ENCODE measurements at places on chromosomes 1 and 21.

GRCh38 chr1:31617218-31617915 lies at the start of gene HCRTR1:
TSS of gene HCRTR1 (plus strand) at chr1:31617689. CDS start at chr1:31619193, 1,504 bp downstream.
- DNase-seq: no peak

- no peak for DNase-seq
These were observed 843.2 kb downstream of the AMY1C start for GRCh38 chr1:104592926-104593325.

DNA sequence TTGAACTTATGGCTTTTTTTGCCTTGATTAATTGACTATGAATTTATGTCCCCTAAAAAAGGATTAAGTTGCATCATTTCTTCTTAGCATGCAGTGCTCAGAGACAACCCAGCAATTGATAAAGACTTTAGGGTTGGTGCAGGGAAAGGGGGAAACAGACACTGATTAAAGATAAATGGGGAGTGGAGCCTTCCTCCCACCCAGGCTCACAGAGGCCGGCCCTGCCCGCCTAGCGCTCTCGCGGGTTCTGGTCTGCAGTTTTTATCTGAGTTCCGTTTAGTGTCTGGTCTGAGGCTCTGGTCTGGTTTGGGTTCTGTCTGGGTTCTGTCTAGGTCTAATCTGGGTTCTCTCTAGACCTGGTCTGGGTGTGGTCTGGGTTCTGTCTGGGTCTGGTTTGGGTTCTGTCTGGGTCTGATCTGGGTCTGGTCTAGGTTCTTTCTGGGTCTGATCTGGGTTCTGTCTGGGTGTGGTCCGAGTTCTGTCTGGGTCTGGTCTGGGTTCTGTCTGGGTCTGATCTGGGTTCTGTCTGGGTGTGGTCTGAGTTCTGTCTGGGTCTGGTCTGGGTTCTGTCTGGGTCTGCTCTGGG lies 48.1 kb downstream of the ABCG1 start:
- no peak for DNase-seq

- DNase-seq: no peak
These were observed 95.9 kb downstream of the CAMTA1 start for GRCh38 chr1:6880951-6881690.

DNA sequence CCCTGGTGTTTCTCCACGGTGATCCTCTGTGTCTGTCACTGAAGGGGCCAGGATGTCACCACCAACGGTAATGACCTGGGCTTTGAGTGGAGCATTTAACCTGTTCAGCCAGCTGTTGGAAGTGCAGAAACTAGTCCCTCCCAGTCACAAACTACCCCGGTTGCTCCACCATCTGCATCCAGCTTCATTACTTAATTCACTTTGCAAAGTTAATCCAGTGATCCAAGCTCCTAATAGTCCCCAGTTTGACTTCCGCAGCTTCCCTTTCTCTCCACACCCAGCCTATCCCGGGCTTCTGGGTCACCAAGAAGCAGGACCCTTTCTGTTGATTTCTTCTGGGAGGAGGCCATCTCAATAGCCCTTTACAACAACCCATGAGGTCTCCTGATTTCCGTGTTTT lies 63.5 kb downstream of the MDM4 start:
- DNase-seq: no peak
